Choroid plexus epithelial cell (primary cell): ENCODE measurements at places on chromosomes 7 and 10.

- no peak for DNase-seq
These were observed 17.0 kb upstream of the SVIL start for GRCh38 chr10:29651767-29652166.

GRCh38 chr7:132789281-132789680 is 213.0 kb upstream of the PLXNA4 start:
- DNase-seq, result no peak

DNA sequence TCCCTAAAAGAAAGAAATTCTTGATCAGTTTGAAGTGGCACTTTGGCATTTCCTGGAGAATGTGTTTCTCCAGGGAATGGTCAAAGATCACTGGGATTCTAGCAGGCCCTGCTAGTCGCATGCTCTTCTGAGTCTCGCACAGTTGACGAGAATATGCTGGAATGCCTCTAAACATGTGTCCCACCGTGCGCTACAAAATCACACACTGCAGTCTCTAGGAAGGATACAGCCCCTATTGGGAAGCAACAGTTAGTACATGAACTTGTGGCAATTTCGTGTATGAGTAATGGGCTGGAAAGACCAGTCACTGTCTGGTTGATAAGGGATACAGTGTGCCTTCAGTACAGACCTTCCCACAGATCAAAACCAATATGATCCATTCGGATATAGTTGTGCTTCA is 257.9 kb downstream of the PRPF18 start:
- DNase-seq, result peak; percentile 28

DNA sequence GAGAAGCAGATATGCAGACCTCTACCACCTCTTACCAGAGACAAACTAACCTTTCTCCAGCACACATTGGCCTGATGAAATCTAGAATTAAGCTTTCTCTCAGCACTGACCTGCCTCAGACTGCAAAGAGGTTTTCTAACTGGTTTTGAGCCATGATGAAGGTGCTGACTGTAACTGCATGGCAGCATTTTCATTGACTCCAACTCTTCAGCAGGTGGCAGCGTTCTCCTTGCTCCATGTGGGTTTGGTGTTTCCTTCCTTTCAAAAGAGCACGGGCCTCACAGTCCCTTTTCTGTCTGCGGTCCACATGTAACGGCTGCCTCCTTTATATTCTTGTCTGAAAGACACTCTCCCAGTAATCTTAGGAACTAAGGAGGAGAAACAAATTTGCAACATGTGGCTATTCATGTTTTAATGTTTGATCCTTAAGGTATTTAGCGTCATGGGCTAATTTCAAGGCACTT is 12.6 kb downstream of the KLLN start:
- DNase-seq, result peak; percentile 85

DNA sequence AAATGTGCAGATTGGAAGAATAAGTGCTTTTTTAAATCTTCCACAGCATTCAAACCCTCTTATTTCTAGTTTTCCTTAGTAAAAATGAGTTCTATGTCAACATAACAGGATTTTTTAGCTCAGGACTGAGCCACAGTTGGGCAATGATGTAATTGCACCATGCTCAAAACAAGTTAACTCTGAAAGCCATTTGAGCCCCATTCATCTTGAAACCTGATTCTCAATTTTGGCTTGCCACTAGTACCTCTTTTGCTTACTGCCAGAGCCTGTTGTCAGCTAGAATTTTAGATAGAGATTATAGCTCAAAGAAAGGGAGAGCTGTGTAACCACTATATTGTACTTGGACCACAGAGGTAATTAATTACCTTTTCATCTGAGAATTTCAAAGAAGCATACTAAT is 1028.5 kb upstream of the PHF14 start:
- no peak for DNase-seq

DNA sequence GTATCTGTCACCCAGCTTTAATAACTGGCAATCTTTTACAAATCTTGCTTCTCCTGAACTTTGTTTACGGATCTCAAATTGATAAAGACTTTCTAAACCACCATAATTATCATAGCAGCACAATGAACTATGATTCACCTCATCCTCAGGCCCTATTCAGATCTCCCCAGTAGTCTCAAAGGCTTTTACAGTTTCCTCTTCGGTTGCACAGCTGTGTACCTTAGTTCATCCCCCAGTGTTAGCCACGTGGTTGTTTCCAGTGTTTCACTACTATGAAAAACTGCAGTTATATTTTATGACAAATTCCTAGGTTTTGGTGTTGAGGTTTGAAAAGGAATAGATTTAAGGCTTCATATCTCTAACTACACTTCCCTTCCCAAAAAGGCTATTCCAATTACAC is 24.9 kb downstream of the PAXIP1 start:
- DNase-seq, result peak; percentile 10

GRCh38 chr10:10589540-10590303 is 427.9 kb upstream of the CELF2 start:
- DNase-seq, result peak; percentile 89

GRCh38 chr7:107125475-107125874 is 43.3 kb upstream of the HBP1 start:
- no peak for DNase-seq

- no peak for DNase-seq
These were observed 42.4 kb upstream of the ZMYND11 start for GRCh38 chr10:92846-93245.

DNA sequence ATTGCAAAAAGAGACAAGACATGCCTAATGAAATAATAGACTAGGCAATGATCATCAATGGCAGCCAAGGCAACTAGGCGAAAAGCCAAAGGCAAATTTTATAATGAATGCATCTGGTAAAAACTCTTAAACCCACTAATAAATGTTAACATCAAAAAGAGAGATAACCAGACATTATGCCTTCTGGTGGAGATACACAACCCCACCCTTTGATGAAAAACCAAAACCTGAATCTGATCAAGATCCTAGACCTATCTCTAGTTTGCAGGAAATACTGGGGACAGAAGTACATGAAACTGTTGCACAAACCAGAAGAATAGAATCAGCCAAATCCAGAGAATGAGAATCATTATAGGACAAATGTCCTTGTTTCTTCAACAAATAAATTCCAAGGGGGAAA is 22.0 kb upstream of the GSAP start:
- no peak for DNase-seq

DNA sequence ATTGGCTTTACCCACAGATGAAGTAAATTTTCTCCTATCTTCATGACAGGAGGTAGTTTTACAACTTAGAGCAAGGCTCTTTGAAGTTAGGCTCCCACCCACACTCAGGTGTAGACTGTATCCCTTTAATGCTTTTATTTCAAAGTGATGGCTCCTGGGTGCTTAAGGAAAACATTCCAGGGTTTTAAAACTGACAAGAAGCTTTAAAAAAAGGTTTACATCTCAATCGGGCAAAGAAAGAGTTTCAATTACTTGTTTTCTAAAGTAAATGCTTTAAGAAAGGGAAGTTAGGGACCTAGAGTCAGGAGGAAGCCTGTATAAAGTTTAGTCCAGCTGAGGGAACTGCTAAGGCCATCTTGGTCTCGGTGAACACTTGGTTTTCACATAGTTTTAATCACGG is 1153.8 kb upstream of the C7orf33 start:
- DNase-seq, result no peak

DNA sequence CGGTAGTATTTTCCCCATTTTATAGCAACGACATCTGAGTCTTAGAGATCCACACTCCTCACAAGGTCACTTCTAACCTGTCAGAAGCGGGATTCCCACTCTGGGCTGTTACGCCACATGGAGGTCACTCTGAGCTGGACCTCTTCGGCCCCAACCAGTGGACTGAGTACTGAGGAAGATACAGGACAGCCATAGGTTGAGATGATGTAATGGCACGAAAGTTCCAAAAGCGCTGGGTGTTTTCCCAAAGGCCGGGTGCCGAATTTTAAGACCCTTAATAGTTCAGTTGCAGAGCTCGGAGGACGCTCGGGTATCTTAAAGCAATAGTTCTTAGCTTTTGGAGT is 699 bp downstream of the GHITM start:
- DNase-seq, result peak; percentile 51

DNA sequence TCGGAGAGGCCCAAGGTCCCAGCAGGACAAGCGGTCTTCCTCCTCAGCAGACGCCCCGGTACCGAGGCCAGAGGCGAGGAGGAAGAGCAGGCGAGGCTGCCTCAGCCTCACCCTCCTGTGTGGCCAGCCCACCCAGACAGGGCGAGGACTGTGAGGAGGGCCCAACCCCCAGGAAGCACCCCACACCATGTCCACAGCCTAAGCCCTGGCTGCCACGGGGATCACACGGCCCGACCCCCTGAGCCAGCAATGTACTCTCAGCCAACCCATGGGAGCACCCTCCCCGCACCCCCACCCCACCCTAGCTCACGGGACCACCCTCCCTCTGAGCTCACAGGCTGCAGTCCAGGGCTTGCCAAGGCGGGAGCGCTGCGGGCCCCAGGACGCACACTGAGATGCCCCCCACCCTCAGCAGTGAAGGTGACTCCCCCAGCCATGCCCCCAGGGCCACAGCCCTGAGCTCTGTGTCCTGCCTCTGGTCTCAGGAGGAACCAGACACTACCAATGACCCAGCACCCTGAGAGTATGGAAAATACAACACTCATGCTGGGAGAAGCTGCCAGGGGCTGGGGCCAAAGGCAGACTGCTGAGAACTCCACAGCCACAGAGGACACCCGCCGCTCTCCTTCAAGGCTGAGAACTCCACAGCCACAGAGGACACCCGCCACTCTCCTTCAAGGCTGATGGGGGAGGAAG is 93.6 kb downstream of the MAD1L1 start:
- no peak for DNase-seq

- DNase-seq, result no peak
These were observed 55.4 kb downstream of the GLI3 start for GRCh38 chr7:42181566-42181965.

GRCh38 chr10:87973635-87974034 is 110.2 kb downstream of the PTEN start:
- DNase-seq, result peak; percentile 61

DNA sequence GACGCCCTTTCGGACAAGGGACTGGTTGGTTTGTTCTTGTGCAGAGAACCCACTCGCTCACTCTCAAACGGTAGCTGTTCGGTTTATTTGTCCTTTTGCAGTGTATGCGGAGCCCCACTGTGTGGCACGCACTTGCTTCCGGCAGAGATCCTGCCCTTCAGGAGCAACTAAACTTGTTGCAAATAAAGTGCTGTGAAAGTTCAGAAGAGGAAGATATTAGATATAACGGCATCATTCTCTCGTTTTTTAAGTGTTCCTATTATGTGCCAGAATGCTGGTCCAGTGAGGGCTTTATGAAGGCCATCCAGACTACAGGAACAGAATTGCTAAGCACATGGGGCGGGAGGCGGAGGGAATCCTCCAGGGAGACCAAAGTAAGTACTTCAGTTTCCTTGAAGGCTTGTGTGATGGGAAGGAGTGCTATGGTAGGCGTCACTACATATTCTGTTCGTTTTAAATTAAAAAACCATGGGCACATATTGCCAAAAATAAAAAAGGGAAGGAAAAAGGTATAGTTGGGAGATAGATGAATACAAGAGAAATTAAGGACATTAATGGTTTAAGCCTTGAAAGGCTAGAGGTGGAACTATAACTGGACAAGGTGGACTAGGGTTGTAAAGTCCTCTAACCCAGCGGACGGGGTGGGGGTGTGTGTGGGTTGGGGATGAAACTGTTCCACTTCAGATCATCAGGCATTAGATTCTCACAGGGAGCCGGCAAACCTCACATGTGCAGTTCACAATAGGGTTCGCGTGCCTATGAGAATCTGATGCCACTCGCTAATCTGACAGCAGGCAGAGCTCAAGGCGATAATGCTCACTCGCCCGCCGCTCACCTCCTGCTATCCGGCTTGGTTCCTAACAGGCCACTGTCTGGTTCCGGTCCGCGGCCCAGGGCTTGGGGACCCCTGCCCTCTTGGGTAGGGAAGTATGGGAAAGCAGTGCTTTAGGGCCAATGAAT is 704 bp upstream of the ERLIN1 start:
- DNase-seq, result peak; percentile 65

GRCh38 chr7:101939136-101939695 is 121.8 kb downstream of the CUX1 start:
- no peak for DNase-seq

GRCh38 chr7:12803542-12803941 is 116.1 kb downstream of the ARL4A start:
- DNase-seq, result no peak

- no peak for DNase-seq
These were observed 2.4 kb downstream of the INPP5F start for GRCh38 chr10:119728172-119728800.

DNA sequence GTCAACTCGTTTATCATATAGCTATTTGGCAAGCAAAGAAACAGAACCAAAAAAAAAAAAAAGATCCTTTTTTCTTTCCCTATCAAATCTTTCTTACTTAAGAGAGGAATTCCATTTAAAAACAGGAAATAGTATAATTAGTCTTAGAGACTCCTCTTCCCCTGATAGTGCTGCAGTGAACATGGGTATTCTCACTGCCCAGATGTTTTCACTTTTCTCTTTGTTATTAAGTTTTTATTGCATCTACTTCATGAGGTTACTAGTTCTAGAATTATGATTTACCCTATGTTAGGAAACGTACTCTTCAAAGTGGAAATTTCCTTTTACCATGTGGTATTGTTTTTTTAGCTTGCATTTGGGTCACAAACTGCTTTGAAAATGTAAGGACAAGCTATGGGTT is 8.5 kb downstream of the CASP2 start:
- no peak for DNase-seq

DNA sequence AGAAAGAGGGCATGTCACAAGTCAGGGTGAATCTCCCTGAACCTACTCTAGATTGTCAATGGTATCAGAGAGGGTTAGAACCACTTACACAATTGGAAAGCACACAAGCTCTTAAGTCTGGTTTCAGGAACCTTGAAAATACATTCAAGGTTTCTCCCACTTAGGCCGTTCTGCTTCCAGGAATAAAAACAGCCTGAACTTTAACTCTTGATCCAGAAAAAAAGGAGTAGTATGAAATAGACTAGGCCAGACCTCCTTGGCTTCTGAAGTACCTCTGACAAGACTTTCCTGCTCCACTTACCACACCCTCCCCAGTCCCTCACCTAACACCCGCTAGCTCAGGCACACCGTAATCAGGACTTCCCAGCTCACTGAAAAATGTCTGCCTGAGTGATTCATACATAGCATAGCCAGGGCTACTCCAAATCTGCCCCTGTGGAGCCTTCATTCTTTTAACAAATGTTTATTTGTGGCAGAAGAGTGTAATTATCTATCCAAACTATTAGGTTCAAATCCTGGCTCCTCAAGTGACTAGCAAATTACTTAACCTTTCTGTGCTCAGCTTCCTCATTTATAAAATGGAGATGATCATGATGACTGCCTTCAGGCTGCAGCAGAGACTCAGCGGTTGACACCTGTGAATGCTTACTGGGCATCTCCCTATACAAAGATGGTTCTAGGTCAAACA is 30.3 kb upstream of the IL6 start:
- peak; percentile 60 for DNase-seq

GRCh38 chr7:132825222-132825621 is 249.0 kb upstream of the PLXNA4 start:
- no peak for DNase-seq

DNA sequence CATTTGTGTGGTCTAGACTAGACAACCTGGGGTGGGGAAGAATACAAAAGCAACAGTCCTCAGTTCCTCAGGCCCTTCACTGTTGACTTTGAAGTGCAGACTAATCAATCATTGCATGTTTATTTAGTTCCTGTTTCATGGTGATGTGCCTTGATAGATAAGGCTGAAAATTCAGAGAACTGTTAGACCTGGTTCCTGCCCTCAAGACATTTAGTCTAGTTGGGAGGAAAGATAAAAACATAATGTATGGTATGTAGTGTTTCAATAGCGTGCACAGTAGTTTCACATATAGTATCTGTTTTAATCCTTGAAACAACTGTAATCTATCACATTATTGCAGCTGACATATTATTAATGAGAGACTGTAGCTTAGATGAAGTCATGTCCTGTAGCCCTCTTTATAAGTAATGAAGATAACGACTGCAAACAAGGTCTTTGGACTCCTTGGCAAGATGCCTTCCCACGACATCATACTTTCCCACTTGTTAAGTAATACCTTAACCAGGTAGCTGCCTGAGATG is 124.0 kb downstream of the CELF2 start:
- no peak for DNase-seq
